ENCODE measurements at places on chromosomes 6 and 20.

DNA sequence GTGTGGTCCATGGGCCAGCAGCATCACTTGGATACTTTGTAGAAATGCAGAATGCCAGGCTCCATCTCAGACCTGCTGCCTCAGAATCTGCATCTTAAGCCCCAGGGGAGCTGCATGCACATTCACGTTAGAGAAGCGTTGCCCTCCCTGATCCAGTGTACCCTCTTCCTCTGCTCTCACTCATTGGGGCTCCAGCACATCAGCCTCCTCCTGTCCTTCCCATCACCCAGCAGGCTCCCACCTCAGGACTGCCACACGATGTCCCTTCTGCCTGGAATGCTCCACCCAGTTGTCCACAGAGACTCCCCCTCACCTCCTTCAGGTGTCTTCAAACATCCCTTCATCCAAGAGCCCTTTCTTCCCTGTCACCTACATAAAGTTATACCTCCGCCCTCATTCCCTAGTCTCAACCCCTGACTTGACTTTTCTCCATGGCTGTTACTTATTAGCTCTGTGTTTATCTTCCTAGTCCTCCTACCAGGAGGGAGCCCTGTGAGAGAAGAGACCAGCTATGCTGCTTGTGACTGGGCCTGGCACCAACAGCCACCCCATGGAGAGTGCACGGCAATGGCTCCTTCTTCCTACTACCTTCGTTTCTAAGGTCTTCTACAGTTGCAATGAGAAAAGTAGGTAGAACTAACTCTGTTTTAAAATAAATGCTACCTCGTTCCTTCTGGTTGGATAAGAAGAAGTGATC, 3.3 kb upstream of the ACSS1 start:
- no peak for DNase-seq

DNA sequence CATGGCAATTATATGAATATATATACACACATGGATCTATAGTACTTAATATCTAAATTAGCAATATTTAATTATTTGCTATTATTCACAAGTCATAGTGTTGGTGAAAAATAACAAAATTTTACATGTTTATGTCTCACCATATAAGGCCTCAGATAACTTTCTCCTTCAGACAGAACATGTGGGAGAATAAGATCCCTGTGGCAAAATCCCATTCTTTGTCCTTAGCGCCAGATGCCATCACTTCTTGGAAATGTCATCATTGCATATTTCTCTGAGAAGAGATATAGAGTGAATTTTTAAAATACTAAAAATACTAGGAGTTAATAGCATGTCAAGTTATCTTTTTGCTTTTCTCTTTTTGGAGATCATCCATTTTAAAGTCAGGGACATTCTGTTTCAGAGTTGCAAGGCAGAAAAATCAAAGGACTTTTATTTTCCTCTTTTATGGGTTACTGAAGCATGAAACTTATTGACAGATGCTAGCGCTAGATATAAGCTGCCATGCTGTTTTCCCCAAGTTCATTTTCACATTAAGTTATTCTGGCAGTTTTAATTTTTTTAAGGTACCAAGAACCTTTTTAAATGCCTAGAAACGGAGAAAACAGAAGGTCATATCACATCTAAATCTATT, 30.4 kb upstream of the STXBP5 start:
- no peak for DNase-seq

- no peak for DNase-seq
Measured at GRCh38 chr20:15380770-15381169, 1043.4 kb upstream of the FLRT3 start.

GRCh38 chr6:14665827-14666724, 548.5 kb downstream of the CD83 start:
- DNase-seq = peak; percentile 54

DNA sequence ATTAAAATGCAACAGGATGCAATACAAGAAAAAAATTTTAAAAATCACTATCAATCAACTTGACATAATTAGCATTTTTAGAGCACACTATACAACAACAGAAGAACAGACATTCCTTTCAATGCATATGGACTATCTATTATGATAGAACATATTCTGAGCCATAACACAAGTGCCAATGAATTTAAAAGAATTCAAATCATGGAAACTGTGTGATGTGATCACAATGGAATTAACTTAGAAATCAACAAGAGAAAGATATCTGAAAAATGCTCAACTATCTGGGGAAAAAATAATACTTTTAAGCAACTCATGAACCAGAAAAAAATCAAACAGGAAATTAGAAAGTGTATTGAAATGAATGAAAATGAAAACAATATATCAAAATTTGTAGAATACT, 106.3 kb downstream of the ADTRP start:
- no peak for DNase-seq

DNA sequence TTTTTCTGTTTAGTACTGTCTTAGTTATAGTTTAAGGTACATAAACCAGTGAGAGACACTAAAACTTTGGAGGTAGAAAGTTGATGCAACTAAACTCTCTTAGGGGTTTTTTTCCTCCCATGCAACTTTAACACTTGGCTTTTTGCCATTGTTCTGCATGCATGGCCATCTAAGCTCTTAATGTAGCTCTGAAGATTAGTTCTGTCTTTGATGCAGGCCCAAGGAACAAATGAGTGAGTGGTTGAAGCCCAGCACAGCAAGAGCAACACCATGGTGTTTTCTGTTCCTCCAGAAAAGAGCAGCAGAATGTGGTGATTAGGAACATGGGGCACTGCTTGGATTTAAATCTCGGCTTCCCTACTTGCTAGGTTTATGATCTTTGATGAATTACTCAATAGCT, 89.3 kb downstream of the L3MBTL3 start:
- DNase-seq = no peak

GRCh38 chr6:157760589-157761330, 62.3 kb upstream of the SNX9 start:
- DNase-seq = no peak

DNA sequence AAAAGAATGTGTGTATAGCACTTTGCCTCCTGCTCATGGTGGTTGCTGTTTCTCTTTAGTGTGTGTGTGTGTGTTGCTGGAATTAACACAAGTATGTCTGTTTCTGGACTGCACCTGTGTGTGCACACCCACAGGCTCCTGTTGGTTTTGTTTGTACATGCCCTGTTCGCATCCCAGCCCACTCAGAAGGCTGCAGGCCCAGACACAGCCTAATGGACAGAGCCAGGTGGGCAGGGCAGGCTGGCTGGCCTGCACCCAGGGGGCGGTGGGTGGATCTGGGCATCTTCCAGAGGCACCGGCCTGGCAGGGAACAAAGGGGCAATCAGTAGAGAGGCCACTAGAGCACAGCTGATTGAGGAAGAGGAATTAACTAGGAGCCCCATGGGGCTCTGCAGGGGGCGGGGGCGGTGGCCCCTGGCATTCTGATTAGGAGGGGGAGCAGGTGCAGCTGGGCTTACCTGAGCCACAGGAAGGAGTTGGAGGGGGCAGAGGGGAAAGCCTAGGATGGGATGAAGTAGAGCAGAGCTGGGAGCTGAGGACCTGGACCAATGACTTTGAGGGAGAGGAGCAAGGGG, 21.9 kb downstream of the CD40 start:
- DNase-seq = no peak

GRCh38 chr6:2274981-2275891, 29.8 kb upstream of the GMDS start:
- no peak for DNase-seq

DNA sequence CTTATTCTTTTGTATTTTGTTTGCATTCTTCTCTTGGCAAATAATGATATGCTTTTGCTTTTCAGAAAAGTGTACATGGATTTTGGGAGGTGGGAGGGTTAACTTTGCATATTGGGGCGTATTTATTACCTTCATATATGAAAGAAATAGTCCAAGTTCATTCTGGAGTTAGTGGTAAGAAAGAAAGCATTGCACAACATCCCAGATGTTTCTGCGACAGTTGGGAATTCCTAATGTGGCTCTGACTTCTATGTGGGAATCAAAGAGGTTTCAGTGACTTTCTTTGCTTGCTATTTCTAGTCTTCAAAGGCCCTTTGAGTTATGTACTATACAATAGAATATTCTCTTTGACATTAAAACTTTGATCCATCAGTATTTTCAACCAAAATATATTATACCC, 78.1 kb downstream of the MMUT start:
- DNase-seq = no peak

DNA sequence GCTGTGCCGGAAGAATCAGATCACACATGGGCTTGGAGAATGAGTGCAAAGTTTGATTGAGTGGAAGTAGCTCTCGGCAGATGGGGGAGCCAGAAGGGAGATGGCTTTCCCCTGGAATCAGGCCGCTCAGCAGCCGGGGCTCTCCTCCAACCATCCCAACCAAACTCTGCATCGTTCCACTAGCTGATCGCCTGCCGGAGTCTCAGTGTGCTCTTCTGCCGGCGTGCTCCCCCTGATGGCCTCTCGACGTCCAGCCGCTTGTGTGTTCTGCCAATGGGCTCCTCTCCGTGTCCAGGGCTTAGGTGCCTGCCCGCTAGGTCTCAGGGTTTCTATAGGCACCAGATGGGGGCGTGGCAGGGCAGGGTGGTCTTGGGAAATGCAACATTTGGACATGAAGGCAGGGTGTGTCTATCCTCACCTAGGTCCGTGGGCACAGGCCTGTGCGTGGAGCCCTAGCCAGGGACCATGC, 4.9 kb upstream of the BIRC7 start:
- no peak for DNase-seq

- no peak for DNase-seq
Measured at GRCh38 chr6:87747646-87748045, 45.6 kb upstream of the AKIRIN2 start.

GRCh38 chr20:51540580-51540979, 1.9 kb downstream of the NFATC2 start:
- DNase-seq = no peak

GRCh38 chr6:140987364-140988155, 1145.2 kb upstream of the GJE1 start:
- no peak for DNase-seq

GRCh38 chr6:133888929-133889556, at the start of gene TCF21:
Gene TCF21, plus strand, starts transcription at chr6:133889113. Its CDS starts 285 bp downstream, at chr6:133889398.
- no peak for DNase-seq

DNA sequence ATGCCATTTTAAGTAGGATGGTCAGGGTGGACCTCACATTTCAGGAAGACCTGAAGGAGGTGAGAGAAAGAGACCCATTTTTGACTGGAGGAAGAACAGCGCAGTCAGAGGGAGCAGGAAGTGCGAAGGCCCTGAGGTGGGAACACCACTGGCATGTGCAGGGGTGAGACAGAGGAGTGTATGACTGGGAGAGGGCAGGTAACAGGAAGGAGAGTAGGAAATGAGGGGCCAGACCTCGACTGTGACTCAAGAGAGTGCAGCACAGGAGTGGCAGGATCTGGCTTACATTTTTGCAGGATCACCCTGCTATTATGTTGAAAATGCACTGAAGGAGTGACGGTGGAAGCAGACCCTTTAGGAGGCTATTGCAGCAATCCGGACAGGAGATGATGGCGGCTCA, 117.7 kb upstream of the CDYL start:
- DNase-seq = no peak

DNA sequence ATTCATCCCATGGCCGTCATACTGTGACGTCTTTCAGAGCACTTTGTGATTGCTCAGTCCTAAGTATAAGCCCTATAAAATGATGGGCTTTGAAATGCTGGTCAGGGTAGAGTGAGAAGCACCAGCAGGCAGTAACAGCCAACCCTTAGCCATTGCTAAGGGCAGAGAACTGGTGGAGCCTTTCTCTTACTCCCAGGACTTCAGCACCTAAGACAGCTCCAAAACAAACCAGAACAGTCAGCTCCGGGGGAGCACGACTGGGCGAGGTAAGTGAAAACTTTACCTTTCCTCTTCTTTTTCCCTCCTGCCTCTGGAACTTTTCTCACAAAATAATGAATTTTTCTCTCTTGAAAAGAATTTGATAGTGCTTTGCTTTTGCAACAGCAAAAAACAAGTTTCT, at the start of gene VIP:
VIP (plus strand) TSS at position 104 of the 400 bp plus-strand sequence. CDS start 1,381 bp downstream, outside the sequence.
- no peak for DNase-seq

DNA sequence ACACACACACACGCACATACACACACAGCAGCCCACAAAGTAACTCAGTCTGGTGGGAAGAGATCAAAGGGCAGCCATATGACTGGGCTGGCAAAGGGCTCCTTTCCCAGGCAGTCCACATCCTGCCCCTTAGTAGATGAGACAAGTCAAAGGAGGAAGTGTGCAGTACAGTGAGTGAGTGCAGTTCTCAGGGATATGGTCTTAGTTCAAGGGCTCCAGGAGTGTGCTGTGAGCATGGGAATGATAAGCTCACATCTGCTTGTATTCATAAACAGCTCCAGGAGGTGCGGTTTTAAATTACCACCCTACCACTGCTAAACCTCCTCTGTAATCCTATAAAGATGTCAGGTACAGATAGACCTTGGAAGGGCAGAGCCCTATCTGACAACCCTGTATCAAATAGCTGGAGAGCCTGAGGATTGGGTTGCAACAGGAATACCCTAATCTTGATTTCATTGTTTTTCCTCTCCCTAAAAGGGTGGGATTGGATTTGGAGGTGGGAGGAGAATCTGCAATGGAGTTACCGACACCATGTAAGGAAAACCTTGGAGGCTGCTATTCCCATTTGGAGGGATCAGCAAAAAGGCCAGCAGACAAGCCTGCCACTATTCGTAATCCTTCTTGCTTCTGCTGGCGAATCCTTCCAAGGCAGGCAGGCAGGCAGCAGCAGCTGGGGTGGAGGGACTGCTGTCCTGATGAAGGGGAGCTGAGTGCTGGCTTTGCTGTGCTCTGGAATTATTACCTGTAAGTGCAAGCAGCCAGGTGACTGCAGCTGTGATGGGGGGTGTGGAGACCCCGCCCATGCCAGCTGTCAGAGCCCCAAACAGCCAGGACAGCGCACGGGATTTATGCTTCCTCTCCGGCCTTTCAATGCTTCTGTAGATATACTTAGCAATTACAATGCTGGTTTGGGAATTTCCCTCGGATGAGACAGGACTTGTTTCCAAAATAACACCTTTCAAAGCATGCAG, 342.7 kb downstream of the PRL start:
- DNase-seq = no peak

DNA sequence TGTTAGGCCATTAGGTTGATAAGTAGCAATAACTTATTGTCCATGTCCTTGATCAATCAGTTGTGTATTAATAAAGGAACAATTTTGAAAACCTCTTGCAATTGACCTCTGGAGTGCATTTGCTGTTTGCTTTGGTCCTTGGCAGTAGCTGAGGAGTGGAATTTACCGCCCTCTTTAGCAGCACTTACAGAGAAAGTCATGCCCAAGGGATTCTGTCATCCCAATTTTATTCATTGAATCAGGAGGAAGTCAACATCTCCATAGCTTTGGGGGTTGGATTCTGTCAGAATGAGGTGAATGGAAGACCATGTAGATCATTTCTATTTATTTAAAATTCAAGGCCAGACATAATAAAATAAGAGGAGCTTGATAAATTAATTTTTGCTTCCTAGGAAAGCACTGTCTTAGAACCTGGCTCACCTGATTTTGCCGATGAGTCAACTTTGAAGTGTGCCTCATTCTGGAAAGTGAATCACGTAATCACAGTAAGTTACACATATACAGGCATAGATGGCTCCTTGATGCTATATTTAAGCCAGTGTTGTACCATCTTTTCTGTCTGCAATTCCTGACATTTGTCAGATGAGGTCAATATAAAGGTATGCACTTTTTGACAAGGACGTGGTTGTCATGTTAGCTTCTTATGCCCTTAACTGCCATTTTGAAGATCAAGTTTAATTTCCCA, 128.7 kb upstream of the MLIP start:
- DNase-seq = no peak

- DNase-seq = no peak
Measured at GRCh38 chr20:34105978-34106675, 5.9 kb downstream of the EIF2S2 start.

Measured in stimulated activated CD8-positive, alpha-beta memory T cell treated with anti-CD3 and anti-CD28 coated beads, Interleukin-15, amount 100 ng/mL, for 48 hours (primary cell).